ENCODE measurements at places on chromosomes 2 and 18. TPM values are rescaled to one million over a fixed set of nuclear protein-coding genes. Genes with fewer than 3 reads are reported as not detected.

POTEI gene
- total RNA-seq, result not detected

MC2R gene
- not detected for total RNA-seq

STARD6 gene
- total RNA-seq, result not detected

DNA sequence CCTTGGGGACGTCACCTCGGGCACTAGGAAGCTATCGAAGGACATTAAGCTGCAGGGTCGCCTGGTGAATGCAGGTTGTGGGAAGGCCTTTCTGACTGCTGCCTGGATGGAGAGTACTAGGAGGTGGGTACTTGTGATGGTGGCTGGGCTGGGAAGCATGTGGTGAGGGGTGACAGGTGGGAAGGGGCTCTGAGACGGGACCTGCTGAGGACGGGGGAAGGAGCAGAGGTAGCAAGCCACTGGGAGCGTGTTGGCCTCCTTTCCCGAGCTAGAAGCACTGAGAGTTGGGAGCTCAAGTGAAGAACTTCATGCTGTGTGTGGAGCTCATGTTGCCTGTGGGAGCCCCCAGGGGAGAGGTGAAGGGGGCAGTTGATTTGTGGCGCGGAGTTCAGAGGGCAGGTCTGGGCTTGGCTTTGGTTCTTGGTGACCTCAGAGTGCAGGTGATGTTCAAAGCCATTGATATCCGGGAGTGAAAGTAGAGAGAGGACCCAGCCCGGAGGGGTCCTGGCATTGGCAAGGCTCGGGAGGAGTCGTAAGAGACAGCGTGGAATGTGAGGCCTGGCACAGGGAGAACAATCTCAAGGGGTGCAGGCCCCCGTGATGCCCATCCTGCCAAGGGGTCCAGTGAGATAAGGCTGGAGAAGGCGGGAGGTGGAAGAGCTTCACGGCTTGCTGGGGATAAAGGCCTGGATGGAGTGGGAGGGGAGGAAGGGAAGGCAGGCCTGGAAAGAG lies 13.2 kb downstream of the MROH2A start:
- DNase-seq, result no peak

- peak; percentile 4 for DNase-seq
These were observed at the start of gene EFEMP1 for GRCh38 chr2:55923091-55923981. Gene EFEMP1 (minus strand): TSS chr2:55923782. CDS start chr2:55922440, 1,342 bp downstream.

DNA sequence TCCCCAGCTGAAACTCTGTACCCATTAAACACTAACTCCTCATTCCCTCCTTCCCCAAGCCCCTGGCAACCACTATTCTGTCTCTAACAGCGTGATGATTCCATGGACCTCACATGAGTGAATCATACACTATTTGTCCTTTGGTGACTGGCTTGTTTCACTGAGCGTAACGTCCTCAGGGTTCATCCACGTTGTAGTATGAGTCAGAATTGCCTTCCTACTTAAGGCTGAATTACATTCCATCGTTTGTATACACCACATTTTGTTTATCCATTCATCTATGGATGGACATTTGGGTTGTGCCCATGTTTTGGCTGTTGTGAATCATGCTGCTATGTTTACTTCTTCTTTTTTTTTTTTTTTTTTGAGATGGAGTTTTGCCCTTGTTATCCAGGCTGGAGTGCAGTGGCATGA lies 19.6 kb upstream of the CABLES1 start:
- DNase-seq, result no peak

- no peak for DNase-seq
These were observed 9.7 kb upstream of the SKOR2 start for GRCh38 chr18:47260924-47261701.

DNA sequence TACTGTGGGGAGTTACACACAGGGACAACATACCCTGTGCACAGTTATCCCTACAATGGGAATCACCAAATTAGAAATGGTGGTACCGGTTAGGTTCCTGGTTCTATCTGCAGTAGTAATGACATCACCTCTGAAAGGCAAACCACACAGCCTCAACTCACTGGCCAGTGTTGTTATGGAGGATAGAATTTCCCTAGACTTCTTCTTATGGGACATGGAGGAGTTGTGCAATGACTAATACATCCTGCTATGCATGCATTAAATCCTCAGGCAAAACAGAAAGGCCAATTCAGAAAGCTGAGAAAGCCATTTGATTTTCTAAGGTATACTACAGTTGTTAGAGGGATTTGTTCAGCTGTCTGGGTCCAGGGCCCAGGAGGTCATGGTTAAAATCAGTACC lies 439.3 kb downstream of the TMX3 start:
- no peak for DNase-seq

DNA sequence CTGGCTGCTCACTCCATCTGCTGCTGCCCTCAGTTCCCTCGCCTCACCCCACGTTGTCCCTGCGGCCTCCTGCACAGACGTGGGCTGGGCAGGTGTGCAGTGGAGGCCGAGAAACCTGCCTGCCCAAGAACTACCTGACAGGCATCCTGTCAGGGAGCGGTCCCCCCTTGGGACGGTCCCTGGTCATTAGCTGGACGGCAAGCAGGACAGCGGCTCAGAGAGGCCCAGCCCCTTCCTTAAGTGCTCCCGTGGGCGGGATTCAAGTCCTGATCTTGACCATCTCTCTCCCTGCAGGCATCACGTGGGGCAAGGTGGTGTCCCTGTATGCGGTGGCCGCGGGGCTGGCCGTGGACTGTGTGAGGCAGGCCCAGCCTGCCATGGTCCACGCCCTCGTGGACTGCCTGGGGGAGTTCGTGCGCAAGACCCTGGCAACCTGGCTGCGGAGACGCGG lies 11.3 kb downstream of the BOK start:
- DNase-seq, result no peak

- DNase-seq, result no peak
These were observed 47.6 kb downstream of the C18orf54 start for GRCh38 chr18:54405290-54405689.

DNA sequence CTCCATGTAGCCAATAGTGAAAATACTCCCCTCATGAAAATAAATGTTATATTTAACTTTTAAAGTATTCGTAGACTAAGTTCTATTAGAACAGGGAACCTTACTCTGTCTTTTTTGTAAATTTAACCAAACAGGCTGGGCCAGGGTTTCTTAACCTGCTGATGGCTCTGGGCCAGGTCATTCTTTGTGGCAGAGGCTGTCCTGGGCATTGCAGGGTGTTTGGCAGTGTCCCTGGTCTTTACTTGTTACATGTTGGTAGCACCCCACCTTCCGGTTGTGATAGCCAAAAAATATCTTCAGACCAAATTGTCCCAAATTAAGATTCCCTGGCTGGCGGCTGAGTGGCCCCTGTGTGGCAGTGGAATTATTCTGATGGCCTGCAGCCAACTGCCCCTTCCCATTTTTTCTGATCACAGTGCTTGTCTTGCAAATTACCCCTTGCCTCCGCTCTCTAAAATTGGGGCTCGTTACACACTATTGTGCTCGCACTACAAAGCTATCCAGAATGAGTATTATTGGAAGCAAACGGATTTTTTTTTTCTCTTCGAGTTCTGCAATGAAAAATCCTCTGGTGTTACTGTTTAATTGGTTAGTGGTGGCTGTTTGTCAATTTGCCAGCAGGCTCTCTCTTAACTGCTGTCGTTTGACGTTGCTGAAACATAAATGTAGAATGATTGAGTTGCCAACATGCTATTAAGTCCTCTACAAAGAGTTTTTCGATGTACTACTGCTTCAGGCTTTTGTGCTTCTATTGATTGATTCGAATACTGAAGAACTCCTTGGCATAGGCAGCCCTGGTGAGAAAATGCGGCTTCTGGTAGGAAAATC lies 216.9 kb downstream of the SH3RF3 start:
- no peak for DNase-seq

- DNase-seq, result no peak
These were observed 85.4 kb downstream of the STPG4 start for GRCh38 chr2:47069628-47070154.

GRCh38 chr2:175815537-175815936 lies 186.5 kb downstream of the LNPK start:
- DNase-seq, result no peak

DNA sequence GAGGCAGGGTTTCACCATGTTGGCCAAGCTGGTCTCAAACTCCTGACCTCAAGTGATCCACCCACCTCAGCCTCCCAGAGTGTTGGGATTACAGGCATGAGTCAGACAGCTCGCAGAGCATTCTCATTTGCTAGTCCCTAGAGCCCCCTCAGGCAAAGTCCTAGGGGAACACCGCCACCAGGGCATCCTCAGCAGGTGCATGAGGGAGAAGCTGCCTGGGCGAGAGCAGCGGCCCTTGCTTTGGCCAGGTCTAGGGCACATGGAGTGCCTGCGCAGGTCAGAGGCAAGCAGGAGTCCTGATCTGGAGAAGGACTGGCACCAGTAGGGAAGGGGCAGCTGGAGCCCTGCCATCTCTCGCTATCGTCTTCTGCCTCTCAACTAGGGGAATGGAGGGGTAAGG lies 32.4 kb downstream of the NGEF start:
- no peak for DNase-seq

DNA sequence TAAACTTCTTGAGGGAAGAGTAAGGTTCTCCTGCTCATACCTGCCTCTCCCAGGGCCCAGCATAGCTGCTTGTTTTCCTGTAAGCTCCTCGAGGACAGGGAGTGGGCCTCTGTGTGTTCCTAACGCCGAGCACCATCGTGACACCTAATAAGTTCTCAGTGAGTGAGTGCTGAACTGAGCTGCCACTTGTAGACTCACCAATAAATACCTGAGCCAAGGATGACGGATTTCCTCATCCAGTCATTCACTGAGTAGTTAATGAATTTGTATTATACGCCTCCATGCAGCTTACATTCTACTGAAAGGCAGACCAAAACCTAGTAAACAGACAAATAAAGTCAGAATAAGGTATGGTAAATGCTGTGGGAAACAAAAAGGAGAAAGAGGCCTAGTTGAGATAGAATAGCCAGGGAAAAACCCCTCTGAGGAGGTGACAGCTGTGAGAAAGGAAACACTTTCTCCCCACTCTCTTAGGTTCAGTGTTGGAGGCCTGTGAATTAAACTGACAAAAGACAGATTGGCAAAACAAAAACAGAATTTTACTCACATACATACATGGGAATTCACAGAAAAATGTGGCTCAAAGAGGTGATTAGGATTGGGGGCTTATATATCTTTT lies 138.6 kb downstream of the B3GNT2 start:
- DNase-seq, result no peak

- DNase-seq, result no peak
These were observed 145.8 kb downstream of the ESCO1 start for GRCh38 chr18:21454725-21455124.

GRCh38 chr18:9578306-9578705 lies 36.1 kb downstream of the PPP4R1 start:
- DNase-seq, result no peak

GRCh38 chr2:28332696-28333095 lies 60.0 kb upstream of the FOSL2 start:
- DNase-seq, result no peak

- peak; percentile 38 for DNase-seq
These were observed 41.4 kb downstream of the IL1R2 start for GRCh38 chr2:102033031-102033749.

Data from activated T-cell treated with anti-CD3 and anti-CD28 coated beads, Interleukin-2, amount 50 U/mL, for 72 hours (primary cell).